ENCODE measurements at places on chromosomes 4 and X.

DNA sequence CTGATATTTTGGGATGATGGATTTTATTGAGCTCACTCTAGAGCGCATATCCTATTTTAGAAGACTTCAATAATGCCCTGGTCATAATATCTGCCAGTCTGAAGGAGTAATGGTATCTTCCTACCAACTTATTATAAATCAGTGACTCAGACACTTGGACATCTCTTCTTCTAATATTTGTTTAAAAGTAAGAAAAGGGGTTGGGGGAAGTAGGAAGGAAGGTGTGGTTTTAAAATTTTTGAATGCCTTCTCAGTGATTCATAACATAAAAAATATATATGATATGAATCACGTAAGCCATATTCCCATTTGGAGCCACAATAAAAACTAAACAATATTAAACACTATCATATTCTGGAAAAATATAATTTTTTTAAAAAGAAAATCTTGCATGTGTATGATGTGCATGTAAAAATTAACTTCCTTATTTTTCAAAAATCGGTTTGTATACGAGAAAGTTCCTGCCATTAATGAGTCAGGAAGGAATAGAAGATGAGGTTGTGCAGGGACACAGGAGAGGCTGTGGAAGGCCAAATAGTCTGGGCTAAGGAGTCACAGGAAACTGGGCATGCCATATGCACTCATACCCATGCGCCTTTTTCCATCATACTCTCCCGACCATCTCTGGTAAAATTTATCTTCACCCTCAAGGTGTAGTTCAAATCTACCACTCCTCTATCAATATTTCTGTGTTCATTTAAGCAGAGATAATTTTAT, 286.5 kb downstream of the EPHA5 start:
- no peak for DNase-seq

DNA sequence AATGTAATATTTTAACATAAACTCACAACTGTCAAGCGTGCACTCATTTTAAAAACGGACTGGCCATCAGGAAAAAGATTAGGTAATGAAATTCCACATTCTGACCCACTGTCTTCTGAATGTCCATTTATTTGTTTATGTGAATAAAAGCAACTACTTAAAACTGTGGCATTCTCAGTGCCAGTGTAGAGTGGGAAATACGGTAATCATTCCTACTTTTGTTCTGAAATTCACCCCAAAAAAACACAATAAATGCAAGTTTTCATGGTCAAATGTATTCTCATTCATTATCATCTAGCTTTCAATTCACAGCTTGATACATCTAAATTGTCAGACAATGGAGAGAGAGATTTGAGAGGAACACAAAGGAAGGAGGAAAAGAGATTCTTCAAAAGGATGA, 260.9 kb downstream of the DCHS2 start:
- no peak for DNase-seq

DNA sequence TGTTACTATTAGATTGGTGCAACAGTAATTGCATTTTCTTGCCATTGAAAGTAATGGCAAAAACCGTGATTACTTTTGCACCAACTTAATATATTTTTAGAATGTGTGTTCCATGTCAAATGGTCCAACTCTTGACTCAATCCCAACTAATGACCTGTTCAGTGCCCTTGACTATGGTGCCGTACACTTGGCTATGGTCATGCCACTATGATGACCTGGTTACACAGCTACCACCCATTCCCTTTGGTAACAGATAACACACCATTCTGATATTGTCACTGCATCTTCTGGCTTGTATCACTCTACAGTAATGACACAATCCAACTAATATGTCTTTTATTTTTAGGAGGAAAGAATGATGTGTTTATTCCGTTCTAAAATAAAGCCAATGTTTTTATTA, 469.4 kb downstream of the DMD start:
- DNase-seq: no peak

DNA sequence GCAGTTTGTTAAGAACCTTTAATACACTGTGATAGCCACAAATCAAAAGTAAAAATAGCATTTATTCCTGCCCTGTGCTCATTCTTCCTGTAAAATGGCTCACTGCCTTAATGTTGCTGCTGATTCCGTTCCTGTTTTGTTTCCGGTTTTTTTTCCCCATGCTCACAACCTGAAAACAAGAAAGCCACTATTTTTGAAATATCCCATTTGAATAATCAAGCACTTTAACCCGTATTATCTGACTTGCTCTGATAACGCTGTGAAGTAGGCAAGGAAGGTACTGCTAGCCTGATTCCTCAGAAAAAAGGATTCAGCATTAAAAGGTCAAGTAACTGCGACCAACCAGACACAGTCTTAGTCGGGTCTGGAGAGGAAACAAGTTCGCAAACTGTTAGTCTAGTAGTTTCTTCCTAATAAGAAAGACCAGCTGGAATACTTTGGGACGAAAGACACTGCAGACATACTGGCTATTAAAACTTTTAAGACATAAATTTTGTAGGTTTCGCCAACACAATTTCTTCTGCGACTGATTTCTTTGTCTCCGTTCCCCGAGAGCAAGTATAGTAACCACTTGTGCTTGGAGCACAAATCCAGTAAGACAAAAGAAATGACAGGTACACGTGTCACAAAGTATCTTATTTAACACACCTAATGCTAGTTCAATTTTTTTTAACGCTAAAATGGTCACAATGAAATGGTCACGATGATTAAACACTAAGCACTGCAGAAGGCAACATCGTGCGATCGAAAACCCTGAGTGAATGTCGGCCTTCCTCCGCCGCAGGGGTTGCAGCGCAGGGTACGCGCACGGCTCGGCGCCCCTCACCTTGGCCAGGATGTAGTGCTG, 802 bp downstream of the COX18 start:
- DNase-seq: no peak

DNA sequence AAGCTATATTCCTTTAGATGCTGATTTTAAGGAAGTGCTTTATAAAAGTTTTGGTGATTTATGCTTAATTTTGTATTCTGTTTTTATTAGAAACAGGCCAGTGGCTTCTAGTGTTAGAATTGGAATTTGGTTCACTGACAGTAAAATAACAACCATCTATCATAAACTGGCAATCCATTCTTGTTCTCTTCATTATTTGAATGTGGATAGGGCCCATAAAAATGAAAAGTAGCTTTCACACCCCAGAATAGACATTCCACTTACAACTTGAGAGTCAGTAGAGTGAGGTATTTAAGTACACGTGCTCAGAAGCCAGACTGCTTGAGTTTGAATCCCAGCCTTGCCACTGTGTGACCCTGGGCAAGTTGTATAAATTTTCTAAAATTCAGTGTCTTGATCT, 232.4 kb upstream of the CTSO start:
- DNase-seq: no peak

Measured in activated CD8-positive, alpha-beta memory T cell treated with anti-CD3 and anti-CD28 coated beads for 1 hour (primary cell).